ENCODE measurements at places on chromosomes 2 and 18.

- no peak for DNase-seq
These were observed 277.3 kb downstream of the SS18 start for GRCh38 chr18:25813110-25813509.

DNA sequence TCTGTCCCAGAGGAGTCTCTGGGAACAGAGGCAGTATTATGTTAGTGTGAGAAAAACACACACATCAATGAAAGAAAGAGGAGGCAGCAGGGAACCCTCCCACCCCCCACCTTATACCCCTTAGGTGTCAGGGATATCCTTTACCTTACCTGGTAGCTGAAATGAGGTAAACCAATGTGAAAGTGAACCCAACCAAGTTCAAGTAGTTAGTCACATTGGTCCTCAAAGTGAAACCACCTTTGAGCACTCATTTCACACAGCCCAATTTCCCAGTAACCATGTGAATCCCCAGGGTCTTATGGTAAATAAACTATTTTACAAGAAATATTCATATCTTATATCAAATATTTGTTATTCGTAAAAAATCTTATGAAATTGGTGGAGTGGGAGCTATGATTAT, 377.8 kb downstream of the LRATD1 start:
- DNase-seq: no peak

GRCh38 chr2:86499326-86499725, 58.2 kb downstream of the KDM3A start:
- no peak for DNase-seq

DNA sequence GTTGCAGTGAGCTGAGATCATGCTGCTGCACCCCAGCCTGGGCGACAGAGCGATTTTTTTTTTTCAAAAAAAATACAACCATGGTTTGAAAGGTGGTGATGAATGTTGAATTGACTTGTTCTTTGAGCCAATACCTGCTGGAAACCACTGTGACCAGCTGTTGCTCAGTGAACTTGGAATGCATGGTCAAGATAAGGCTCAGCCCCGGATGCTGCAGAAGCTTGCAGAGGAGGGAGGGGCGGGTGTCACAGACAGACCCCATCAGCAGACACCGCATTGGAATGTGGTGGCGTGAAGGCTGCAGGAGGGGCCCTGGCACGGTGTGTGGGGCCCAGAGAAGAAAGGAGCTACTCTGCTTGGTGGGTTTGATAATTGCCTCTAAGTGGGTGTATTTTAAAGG, 91.6 kb downstream of the ITGB1BP1 start:
- DNase-seq: no peak

DNA sequence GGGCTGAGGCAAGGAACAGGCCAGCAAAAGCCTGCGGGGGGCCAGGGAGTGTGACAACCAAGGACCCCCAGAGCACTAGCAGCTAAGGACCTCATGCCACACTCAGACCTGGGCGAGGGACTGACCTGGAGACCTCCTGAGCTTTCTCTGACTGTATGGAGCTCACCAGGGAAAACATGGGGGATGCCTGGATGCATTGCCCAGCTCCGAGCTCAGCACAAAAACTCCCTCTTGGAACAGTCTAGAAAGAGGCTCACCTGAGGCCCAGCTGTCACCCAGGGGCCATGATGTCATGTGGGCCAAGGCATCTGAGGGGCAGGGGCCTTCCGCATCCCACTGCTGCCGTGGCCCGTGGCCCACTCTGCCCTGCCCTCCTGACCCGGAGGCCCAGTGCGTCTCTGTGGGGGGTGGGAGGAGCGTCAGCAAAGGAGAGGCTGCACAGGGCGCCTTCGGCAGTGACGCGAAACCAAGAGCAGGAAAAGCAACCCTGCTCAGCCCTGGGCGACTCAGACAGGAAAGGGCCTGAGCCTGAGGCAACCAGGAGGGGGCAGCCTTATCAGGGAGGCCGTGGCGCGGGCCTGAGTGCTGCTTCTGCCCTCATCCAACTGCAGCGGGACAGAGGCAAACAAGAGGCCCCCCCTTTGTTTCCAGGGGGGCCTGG, 57.3 kb upstream of the ALPP start:
- DNase-seq: peak; percentile 62

DNA sequence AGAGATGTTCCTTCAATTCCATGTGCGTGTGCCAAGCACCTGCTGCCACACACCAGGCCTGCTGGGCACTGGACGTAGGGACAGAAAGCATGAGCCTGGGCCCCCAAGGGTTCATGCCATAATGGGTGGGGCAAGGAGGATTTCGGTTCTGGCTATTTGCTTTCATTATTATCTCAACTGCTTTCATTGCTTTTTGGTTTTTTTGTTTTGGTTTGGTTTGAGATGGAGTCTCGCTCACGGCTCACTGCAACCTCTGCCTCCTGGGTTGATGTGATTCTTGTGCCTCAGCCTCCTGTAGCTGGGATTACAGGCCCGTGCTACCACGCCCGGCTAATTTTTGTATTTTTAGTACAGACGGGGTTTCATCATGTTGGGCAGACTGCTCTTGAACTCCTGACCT, 57.2 kb downstream of the SF3B1 start:
- DNase-seq: no peak

DNA sequence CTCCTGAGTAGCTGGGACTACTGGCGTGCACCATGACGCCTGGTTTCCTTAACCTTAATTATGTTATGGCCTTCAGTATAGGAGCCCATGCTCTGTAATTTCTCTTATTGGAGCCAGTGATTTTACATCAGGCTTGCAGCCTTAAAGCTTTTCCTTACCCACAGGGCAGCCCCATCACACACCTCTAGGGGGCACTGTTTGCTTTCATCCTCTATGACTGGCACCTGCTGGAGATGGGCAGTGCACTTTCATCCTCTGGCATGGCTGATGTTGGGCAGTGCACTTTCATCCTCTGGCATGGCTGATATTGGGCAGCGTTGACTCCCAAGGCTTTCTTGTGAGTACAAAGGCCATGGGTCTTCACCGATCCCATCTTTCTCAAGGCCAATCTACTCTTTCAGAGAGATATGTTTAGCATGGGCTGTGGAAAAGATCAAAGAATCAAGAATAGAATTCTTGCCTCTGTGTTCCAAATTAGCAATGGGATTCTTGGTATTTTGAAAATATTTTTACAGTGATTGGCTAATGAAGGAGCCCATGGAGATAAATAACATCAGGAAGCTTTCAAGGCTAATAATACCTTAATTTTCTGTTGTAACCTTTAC, 80.7 kb upstream of the MEX3C start:
- peak; percentile 52 for DNase-seq

GRCh38 chr2:38384338-38384737, 7.3 kb upstream of the ATL2 start:
- DNase-seq: no peak
